Left renal pelvis (tissue), 4 donors: ENCODE measurements at places on chromosomes 4 and X. TPM values are rescaled to one million over a fixed set of nuclear protein-coding genes. Genes with fewer than 3 reads are reported as not detected.

TREX2 gene
- polyA plus RNA-seq, result 0.53 TPM

CFAP47 gene
- 0.14 TPM for polyA plus RNA-seq

CXCL3 gene
- polyA plus RNA-seq, result 0.13 TPM

RGN gene
- polyA plus RNA-seq, result 35.0 TPM

ANTXR2 gene
- 55.2 TPM for polyA plus RNA-seq

ADH6 gene
- 33.4 TPM for polyA plus RNA-seq

CETN2 gene
- 121 TPM for polyA plus RNA-seq

DNA sequence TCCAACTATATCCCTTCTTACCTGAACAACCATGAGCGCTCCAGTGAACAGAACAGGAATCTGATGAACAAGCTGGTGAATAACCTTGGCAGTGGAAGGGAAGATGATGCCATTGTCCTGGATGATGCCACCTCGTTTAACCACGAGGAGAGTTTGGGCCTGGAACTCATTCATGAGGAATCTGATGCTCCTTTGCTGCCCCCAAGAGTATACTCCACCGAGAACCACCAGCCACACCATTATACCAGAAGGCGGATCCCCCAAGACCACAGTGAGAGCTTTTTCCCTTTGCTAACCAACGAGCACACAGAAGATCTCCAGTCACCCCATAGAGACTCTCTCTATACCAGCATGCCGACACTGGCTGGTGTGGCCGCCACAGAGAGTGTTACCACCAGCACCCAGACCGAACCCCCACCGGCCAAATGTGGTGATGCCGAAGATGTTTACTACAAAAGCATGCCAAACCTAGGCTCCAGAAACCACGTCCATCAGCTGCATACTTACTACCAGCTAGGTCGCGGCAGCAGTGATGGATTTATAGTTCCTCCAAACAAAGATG lies 870.2 kb downstream of the ADGRL3 start:
- no peak for DNase-seq

GRCh38 chrX:9370893-9371292 lies 94.0 kb upstream of the TBL1X start:
- no peak for DNase-seq

DNA sequence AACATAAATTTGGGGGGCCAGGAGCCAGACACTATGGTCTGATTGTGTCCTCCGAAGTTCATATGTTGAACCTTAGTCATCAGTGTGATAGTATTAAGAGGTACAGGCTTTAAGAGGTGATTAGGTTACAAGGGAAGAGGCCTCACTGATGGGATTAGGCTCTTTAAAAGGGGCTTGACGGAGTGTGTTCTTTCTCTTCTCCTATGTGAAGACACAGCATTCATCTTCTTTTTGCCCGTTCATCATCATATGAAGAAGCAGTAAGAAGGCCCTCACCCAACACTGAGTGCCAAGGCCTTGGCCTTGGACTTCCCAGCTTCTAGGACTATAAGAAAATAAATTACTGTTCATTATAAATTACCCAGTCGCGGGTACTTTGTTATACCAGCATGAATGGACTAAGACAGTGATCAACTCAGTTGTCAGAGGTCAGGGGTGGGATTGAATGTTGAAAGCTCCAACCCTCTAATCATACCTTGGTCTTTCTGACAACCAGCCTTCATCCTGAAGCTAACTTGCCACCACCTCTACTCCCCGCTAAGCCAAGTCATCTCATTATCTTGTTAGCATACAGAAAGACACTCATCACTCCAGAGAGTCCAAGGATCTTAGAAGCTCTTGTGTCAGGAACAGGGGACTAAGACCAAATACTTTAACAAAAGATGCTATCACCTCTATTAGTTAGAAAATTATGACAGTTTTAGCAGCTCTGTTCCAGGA lies 543.4 kb upstream of the DIPK2B start:
- no peak for DNase-seq

DNA sequence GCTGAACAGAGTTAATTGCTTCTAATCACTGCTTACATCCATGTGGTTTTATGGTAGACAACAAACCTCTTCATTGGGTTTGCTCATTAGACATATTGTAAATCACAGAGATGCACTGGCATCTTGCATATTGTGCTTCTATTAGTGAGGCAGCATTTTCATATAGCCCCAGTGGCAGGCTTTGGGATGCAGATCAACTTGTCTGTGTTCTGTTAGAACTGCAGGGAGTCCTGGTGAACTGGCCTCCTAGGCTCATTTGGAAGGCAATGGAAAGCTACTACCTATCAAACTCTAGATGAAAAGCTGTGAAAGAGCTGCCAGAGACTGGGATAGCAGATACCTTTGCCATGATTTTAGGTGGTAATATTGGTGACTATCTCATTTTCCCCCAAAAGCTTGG lies 108.8 kb downstream of the NAA11 start:
- DNase-seq, result no peak

DNA sequence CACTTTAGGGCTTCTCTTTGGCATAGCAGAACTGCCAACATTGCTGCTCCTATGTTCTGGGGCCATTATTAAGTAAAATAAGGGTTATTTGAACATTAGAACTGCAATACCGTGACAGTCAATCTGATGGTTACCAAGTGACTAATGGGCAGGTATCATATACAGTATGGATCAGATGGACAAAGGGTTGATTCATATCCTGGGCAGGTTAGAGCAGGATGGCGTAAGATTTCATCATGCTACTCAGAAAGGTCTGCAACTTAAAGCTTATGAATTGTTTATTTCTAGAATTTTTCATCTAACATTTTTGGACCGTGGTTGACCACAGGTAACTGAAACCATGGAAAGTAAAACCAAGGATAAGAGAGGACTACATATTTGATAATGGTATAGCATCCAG lies 40.9 kb downstream of the BRCC3 start:
- no peak for DNase-seq

GRCh38 chr4:38356686-38357085 lies 307.3 kb upstream of the KLF3 start:
- DNase-seq, result no peak

DNA sequence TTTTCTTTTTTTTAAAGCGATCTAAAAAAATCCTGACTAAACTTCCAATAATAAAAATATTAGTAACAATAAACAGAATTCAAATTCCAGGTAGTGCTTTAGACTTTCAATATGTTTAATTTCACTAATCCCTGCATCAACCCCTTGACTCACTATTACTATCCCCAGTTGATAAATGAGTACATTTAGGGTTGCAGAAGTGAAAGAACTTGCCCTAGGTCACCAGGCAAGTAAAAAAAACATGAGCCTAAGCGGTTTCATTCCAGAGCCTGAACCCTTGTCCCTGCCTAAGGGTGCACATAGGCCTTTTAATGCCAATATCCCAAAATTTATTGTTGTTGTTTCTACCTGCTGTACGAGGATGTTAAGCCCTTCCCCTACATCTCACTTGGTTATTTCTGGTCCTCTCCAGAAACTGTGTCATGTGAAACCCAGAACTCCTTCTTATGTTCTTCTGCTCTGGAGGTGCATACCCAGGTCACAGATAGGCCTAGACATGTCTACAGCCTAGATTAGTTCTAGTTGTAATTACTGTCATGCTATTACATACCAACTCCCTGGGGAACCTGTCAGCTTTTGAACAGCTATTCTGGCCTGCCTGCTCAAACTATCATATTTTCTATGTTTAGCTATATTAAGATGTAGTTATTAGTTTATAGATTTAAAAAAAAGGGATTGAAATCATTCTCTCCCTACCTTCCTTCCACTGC lies 244.5 kb upstream of the PITX2 start:
- DNase-seq, result no peak

DNA sequence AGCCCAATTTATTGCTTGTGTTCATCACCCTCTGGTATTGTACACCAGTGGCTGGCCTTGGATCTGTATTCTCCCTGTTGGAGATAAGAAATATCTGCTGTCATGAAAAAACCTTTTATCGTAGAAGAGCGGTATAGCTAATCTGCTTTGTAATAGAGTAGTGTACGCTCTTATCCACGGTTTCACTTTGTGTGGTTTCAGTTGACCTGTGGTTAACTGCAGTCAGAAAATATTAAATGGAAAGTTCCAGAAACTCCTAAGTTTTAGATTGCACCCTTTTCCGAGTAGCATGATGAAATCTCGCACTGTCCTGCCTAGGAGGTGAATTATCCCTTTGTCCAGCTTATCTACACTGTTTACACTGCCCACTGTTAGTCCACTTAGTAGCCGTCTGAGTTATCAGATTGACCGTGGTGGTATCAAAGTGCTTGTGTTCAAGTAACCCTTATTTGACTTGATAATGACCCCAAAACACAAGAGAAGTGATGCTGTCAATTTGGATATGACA lies 42.4 kb downstream of the KDM6A start:
- no peak for DNase-seq

DNA sequence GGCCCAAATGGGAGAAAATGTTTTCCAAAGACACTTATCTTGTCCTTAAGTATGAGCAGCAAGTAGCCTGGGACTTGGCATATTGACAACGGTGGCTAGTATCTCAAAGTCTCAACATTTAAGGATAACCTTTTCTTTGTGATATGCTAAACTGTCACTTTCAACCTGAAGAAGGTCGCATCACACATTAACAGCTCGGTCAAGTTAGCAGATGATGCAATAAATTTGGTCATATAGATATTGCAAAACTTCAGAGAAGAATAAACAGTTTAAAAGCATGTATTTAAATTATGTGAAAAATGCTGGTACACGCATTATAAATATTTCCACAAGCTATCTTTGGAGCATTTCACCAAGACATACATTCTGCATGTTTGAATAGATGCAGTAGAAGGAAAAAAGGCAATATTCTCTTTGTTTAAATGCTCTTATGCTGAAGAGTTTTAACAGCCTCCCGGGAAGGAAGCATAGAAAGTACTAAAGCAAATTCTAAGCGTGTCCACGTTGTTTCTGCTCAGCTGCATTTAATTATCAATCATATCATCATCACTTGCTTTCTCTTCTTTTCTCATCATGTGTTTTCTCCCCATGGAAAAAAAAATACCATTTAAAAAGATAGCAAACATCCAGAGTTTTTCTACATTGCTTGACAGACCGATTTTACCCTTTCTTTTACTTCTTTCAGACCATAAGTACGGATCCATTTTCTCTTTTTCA lies 24.2 kb downstream of the ARHGAP6 start:
- DNase-seq, result no peak

- DNase-seq, result no peak
Measured at GRCh38 chr4:183986971-183987946, 82.2 kb downstream of the STOX2 start.

DNA sequence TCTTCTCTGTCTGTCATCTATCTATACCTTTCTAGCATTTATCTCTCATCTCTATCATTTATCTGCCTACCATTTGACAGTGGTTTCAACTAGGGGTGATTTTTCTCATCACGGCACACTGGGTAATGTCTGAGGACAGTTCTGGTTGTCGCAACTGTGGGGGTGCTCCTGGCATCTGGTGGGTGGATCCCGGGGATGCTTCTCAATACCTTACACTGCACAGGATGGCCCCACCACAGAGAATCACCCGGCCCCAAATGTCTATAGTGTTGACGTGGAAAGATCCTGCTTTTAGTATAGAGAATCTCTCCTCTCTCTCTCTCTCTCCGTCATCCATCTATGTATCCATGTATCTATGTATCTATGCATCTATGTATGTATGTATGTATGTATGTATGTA lies 7.2 kb downstream of the P2RY8 start:
- DNase-seq, result no peak

- DNase-seq, result no peak
Measured at GRCh38 chr4:98203332-98204235, 57.6 kb upstream of the RAP1GDS1 start.

GRCh38 chrX:63764946-63765345 lies 20.1 kb downstream of the ARHGEF9 start:
- no peak for DNase-seq

GRCh38 chr4:3390288-3390811 lies 51.4 kb upstream of the HGFAC start:
- no peak for DNase-seq

DNA sequence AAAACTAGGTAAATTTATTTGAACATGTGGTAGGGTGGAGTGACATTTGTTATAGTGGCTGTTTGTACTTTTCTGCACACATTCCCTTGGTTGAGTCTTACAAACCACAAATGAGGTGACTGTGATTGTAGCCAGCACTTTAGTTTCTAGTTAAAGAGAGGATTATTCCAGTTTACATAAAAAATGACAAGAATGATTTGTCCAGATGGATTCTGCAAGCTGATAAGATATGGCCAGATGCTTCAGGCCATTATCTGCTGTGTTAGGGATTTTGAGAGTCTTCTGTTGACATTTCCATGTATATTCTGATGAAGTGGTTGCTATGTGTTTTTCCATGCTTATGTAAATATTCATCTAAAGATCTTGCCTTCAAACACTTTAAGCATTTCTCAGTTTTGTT lies 31.0 kb upstream of the PDE5A start:
- DNase-seq, result no peak

- no peak for DNase-seq
Measured at GRCh38 chr4:45869184-45869583, 254.7 kb downstream of the GABRG1 start.

- DNase-seq, result no peak
Measured at GRCh38 chrX:144334577-144334976, 450.7 kb downstream of the UBE2NL start.

- DNase-seq, result no peak
Measured at GRCh38 chr4:7499661-7500060, 64.9 kb upstream of the PSAPL1 start.

GRCh38 chr4:80311130-80311529 lies 24.4 kb upstream of the CFAP299 start:
- no peak for DNase-seq

DNA sequence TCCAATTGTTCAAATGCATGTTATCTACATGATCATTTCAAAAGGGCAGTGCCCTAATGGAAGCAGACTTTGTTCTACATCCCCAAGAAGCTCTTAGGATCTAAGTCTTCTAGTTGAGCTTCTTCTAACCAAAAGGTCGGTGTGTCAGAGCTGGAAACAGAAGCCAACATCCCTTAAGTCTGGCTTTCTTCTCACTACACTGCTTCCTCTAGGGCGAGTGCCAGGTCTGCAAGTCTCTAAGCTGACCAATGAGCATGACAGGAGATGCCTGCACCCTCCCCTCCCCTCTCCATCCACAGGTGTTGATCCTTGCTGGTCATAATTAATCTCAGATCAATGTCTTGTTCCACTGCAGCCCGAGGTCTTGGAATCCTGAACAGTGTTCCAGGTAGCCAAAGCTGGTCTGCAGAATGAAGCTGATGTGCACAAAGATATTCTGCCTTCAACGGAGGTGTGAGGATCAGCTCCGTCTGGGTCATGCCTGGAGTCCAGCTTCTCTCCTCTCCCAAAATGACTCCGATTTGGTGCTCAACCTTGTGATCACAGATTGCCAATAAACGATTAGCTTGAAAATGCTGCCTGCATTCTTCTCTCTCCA lies 44.1 kb downstream of the WDR1 start:
- DNase-seq, result no peak

GRCh38 chr4:154577324-154577723 lies 13.2 kb downstream of the FGA start:
- no peak for DNase-seq
